ENCODE measurements at places on chromosomes 16 and 17. TPM values are rescaled to one million over a fixed set of nuclear protein-coding genes. Genes with fewer than 3 reads are reported as not detected.

The EFCAB5 gene
- total RNA-seq = 0.29 TPM

The PLA2G10 gene
- not detected for total RNA-seq

The BOLA2B gene
- total RNA-seq = 64.8 TPM

The KRTAP3-1 gene
- not detected for total RNA-seq

The SMIM22 gene
- total RNA-seq = not detected

The GAST gene
- total RNA-seq = not detected

The SYCE1L gene
- total RNA-seq = not detected

DNA sequence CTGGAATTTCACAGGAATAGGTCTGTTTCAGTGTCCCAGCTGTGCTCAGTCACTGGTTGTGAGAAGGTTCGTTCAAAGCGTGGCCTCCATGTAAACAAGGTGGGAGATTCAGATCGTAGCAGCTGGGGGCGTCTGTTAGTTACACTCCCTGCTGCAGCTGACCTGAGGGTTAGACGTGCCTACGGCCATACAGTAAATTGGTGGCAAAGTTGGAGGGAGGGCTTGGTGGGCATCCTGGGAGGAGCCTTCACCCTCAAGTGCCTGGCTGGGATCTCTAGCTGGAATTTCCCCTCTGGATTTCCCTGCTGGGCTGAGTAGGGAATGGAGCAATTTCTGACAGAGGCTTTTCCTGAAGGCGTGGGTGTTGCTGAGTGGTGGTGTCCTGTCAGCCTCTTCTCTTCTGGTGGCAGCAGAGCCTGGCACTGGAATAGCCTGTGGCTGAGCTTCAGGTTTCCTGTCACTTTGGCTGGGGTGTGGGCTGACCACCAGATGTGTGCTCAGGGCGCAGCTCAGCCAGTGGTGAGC, 6.4 kb downstream of the FCSK start:
- DNase-seq = peak; percentile 94

GRCh38 chr17:77256710-77257109, 115.9 kb downstream of the SEC14L1 start:
- DNase-seq = peak; percentile 68

DNA sequence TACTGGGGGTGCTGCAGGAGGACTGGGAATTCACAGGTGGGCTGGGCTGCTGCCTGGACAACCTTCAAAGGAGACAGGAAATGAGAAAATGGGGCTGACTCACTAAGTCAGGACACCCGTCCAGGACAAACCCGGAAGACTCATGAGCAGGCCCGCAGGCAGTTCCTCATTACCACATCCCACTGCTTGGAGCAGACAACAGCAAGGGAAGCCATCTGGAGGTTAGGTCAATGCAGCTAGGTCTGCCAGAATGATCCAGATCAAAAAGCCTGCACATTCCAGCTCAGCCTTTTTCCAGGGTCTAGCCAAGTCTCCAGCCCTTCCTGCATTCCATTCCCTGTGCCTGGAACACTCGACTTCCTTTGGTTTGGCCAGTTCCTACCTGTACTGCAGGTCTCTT, 536.5 kb upstream of the CDH11 start:
- DNase-seq = peak; percentile 92

- DNase-seq = no peak
These were observed 57.9 kb downstream of the ARSG start for GRCh38 chr17:68349157-68349556.

DNA sequence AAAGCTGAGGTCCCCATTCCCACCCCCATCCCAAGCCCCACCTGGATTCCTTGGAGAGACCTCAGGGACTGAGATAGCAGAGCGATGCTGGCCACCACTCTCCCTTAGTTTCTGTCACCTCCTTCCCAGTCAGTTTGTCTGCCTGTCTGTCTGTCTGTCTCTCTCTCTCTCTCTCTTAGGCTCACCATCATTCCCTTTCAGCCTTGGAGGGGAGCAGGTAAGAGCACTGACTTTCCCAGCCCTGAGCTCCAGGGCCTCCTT, 5.9 kb downstream of the CD300LB start:
- no peak for DNase-seq

DNA sequence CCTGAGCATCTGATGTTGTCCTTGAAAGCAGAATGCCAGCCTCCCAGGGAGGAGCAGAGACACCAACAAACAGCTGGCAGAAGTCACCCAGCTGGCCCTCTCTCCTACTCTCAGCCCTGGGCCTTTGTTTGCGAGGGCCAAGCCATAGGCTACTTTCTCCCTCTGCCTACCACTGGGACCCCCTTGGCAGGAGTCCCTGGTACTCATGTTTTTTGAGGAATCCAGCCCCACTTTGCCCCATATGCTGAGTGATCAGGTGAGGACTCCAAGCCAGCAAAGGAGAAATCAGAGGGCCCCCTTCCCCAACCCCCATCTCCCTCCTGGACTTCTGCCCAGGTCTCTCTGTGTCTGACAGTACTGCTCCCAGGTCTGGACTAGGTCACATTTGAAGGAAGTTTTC, 121.9 kb downstream of the USP31 start:
- DNase-seq = no peak

- DNase-seq = no peak
These were observed 199.0 kb downstream of the MSI2 start for GRCh38 chr17:57455063-57455914.

- peak; percentile 11 for DNase-seq
These were observed 17.1 kb downstream of the TMIGD1 start for GRCh38 chr17:30316736-30317135.

DNA sequence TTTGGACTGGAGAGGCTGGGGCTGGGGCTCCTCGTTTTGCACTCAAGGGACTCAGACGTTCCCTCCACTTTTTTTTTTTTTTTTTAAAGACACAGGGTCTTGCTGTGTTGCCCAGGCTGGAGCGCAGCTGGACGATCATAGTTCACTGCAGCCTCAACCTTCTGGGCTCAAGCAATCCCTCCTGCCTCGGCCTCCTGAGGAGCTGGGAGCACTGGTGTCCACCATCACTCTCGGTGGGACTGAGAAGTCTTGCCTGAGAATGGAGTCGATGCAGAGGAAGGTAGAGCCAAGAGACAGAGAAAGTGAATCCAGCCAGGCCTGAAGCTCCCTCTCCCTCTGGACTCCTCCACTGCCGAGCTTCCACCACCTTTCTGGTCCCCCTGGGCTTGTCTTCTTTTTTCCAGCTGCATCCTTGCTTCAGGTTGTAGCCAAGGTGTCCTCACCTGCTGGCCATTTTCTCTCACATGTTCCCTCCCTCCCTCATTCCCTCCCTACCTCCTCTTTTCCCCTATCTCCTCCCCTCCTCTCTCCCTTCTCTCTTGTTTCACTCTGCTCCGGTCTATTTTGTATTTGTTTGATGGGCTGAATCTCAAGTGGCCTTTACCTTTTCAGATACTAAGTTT, 233.8 kb downstream of the SNX29 start:
- no peak for DNase-seq

DNA sequence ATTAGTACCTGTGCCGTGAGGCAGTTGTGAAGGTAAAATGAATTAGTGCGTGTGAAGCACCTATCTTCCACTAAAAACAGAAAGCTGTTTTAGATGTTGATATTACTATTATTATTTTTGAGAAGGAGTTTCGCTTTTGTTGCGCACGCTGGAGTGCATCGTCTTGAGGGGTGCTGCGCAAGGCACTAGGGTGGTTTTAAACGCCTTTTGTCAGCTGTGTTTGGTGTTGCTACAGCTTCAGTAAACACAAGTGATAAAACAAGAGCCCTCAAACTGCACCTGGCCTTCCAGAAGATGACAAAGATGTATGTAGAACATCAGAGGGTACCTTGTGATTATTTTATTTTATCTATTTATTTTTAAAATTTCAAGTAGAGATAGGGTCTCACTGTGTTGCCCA, 38.2 kb downstream of the PLCG2 start:
- DNase-seq = no peak

DNA sequence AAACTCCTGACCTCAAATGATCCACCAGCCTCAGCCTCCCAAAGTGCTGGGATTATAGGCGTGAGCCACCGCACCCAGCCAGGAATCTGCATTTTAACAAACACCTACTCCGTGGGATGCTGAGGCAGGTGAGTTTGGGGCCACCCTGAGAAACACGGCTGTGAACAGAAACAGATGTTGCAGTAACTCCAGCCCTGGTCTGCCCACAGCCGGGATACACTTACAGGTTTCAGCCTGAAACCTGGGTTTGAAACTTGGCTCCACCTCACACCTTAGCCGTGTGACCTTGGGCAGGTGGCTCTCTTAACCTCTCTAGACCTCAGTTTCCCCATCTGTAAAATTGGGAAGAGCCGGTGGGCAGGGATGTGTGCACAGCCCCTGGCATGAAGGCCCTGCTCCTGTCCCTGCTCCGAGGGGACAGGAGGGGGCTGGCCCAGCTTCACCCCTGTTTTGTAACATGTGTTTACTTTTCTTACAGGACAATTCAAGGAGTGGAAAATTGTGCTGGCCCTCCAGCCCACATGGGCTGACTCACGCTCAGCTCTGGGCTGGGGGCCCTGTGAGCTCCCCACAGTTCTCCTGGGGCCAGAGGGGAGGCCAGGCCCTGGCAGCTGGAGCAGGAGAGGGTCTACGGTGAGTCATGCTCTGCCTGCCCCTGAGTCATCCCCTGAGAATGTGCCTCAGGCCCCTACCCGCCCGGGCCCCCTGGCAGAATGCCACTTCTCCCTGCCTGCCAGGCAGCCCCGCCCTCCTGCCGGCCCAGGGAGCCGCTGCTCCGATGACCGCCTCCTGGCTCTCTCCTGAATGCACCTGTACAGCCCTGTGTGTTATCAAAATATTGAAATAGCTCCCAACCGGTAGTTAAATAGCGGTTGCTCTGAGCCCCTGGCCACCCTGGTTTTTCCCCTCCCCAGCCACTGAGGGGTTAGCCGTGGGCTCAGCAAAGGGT, 7.7 kb upstream of the PPL start:
- peak; percentile 98 for DNase-seq

- DNase-seq = no peak
These were observed 10.1 kb upstream of the TMEM98 start for GRCh38 chr17:32917842-32918241.

DNA sequence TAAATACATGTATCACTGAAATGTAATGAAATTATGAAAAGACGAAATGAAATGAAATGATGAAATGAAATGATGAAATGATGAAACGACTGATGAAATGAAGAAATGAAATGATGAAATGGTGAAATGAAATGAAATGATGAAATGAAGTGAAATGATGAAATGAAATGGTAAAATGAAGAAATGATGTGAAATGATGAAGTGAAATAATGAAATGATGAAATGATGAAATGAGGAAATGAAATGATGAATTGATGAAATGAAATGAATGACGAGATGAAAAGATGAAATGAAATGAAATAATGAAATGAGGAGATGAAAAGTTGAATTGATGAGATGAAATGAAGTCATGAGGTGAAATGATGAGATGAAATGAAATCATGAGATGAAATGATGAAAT, 594.7 kb downstream of the TP53TG3F start:
- DNase-seq = no peak

- DNase-seq = no peak
These were observed 44.9 kb downstream of the SMURF2 start for GRCh38 chr17:64617125-64617780.

DNA sequence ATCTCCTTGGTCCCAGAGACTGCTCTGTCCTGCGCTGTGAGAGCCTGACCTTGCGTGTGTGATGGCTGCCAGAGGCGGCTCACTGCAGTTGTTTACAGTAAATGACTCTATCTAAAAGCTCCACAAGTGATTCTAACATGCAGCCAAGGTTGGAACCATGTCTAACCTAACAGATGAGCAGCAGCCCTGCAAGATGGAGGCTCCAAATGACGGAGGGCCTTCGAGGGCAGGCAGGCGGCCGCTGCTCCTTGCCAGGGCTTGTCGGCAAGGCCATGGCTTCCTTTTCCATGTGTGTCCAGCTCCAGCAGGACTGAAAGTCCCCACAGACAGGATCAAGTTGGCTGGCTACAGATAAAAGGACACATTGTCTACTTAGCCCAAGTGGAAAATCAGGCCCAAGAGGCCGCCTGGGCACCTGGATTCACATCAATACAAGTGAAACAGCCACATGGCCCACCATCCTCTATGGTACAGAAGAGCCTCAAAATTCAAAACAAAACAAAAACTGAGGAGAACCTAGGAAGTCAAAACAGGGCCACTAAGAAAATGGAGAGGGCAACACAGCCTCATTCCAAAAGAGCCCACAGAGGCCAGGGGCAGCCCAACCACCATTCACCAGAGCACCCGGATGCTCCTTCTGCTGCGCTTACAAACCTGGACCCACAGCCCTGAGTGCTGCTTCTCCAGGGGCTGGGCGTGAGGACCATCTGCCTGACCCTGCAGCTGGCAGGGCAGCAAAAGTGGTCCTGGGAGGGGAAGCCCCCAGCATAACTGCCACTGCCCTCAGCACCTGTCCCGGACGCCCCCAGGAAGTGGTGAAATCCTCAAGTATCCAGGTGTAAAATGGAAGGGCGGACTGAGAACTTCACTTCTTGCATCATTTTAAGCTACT, 65.0 kb downstream of the AMFR start:
- DNase-seq = peak; percentile 22

DNA sequence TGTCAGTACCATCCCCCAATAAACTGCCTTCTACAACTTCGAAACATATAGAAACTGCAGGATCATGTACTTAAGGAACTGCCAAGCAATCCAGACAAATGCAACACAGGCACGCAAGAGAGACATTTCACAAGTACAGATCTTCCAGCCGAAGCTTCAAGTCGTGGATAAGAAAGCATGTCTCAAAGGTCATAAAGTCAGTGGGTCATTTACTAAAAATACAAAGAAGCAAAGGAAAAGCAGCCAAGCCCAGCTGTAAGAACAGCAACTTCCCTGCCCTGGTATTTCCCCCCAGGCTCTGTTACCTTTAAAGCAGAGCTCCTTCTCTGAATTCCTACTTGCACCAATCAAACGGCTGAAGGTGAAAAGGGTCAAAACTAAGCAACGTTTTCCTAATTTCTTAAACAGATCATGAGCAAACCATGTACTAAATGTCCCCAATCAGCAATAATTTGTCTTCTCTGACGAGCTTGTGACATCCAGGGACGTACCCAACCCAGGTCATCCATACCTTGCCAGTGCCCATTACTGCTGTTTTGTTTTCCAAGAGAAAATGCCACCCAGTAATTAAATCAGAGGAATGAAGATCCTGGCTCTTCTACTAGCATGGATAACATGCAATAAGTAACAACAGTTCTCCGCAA, 1.7 kb downstream of the AKTIP start:
- DNase-seq = no peak

- DNase-seq = peak; percentile 97
These were observed 4.4 kb upstream of the HIC1 start for GRCh38 chr17:2050300-2051060.

DNA sequence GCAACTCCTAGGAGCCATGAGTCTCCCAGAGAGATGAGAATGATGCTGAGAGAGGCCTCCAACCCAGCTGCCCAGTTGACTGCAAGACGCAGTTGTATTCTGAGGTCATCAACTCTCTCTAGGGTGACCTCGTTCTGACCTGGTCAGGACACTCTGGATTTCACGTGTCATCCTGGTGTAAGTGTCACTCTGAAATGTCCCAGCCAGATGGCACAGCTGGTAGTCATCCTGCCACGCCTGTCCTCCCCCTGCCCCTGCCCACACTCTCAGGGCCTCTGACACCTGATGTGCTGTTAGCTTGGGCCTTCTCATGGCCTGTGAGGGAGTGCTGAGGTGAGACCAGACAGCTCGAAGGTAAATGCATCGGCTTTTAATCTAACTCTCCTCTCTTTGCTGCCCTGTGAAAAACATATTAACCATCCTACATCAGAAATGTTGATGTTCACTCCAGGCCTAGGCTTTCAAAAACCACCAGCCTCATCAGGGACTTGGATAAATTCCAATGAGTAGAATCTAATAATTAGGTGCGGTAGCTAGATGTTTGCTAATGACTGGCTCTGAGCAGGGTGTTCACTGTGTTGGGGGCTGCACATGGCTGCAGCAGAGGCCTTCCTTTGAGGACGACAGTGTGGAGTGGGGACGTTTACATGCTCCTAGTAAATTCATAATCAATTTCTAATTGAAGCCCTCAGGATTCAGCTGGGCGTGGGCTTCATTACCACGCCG, 13.8 kb downstream of the MLYCD start:
- peak; percentile 43 for DNase-seq

Data from osteoblast (primary cell).